ENCODE measurements at places on chromosomes 2 and 18.

DNA sequence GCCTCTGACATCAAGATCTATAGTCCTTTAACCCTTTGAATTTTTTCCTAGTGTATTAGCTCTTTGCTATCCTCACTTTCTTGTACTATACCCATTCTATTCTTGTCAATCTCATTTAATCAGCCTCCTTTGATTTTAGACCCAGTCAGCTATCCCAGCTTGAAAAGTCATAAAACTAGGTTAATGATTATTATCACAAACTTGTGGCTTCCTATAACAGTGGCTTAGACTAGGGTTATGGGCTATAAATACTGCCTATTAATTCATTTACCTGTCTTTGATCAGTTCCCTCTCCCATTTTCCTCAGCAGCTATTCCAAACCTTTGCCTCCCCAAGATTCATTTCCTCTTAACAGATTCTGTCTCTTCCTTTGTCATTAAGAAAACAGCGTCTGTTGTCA is 174.8 kb downstream of the UBR3 start:
- DNase-seq: no peak

- DNase-seq: peak; percentile 45
Observed at GRCh38 chr2:101912545-101912944, 79.2 kb upstream of the IL1R2 start.

- DNase-seq: no peak
Observed at GRCh38 chr2:148614322-148615049, 30.1 kb upstream of the EPC2 start.

- no peak for DNase-seq
Observed at GRCh38 chr18:7830468-7830867, 263.4 kb downstream of the PTPRM start.

DNA sequence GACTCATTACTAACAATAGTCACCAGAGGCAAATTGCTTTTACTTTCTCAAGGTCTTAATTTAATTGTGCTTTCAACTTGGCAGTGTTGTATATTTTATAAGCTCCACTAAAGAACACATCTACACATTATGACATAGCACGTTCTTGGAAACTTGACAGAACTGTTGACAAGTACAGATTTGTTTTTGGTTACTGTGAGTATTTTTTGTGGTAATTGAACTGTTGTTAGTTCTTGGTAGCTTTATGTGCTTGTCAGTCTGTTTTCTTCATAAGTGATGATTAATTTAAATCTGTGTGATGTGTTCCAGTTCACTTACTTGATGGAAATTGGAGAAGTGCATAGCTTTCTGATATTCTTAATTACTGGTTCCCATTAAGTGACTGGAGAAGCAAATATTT is 63.9 kb downstream of the COMMD1 start:
- no peak for DNase-seq

DNA sequence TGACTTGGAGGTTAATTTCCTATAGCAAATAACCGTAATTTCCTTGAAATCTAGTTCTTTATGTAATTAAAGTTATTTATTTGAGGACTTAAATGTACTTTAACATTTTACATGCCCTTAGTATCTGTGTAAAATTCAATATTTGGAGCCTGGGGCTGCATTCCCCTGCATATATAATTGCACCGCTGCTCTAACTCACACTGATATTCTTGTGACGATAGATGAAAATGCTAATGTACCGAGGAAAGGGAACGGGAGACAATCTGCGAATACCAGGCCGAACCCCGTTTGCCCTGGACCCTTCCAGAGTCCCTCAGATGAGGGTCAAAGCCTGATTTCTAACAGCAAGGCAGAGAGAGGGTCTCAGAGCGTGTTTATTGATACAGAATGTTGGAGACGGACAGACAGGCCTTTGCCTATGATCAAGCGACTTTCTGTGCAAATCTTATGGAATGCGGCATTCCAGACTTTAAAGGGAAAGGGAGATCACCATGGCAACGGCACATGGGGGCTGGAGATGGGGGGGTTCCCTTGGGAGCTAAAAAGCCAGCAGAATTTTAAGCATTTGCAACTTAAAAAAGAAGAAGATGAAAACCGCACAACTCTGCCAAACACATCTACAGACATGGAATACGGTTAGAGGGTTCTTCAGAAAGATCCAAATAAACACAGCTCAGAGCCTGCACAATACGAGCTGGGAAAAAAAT is 57.6 kb upstream of the TWIST2 start:
- no peak for DNase-seq

GRCh38 chr2:241940329-241940728 is 70.8 kb downstream of the RTP5 start:
- no peak for DNase-seq

GRCh38 chr18:27073404-27073830 is 111.7 kb downstream of the CHST9 start:
- DNase-seq: no peak

- DNase-seq: no peak
Observed at GRCh38 chr2:22894761-22895160, 490.2 kb upstream of the KLHL29 start.

DNA sequence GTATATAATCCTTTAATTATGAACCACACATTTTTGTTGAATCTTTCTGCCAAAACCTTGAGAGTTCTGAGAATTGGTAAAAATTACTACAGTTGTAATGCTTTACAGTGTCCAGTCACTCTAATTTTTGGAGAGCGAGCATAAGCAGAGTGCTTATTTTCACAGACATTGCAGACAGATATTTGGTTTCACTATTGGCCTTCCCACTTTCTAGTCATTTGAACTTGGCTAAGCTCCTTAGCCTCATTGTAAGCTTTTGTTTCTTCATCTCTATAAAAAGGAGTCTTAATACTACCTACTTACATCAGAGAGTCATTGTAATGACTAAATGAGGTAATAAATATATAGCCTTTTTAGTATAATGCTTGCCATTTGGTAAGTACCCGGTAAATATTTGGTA is 80.4 kb downstream of the LCLAT1 start:
- no peak for DNase-seq

- no peak for DNase-seq
Observed at GRCh38 chr18:35582899-35583558, 1.5 kb downstream of the GALNT1 start.

DNA sequence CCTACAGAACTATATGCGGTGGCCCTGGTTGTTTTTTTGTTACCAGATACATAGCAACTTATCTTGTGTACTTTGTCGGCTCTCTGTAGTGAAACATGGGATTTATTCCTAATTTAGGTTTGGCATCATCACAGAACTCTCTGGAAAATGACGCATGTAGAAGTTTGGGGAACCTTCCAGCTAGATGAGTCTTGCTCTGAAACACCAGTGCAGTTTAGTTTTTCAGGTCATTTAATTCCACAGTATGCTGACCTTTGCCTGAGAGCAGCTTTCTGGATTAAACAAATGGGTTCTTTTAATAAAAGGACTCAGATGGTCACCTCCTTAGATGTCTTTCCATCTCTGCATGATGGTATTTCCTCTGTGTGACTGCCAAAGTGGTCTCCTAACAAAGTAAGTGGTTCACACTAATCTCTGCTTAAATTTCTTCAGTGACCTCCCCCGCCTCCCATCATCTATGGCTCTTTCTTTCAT is 39.9 kb downstream of the MYO3B start:
- no peak for DNase-seq

DNA sequence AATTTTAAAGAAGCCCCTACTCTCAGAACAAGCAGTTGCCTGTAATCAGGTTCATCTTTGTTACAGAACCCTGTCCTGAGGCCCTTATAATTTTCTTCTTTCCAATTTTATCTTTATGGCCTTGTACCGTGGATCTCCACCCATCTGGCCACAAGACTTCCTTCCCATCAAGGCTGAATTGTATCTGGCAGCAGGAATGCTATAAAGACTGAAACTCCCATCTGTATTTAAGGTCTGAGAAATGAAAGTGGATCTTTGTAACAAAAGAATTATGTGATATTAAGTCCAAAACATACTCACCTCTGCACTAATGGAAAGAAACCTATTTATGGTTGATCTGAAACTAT is 91.8 kb downstream of the METTL8 start:
- DNase-seq: no peak

DNA sequence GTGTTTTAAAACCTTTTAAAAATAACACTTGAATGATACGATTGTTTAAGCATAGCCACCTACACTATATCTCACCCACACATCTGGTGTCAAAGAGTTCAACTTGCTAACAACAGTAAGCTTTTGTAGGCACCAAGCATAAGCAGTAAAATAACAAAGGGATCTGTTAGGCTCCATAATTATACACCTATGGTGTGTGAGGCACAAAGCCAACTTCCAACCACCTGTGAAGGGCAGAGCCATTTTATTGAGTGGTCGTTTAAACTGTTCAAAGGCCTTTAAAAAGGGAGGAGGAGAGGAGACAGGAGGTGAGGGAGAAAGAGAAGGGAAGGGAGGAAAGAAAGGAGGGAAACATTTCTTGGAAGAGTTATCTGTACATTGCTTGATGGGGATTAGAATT is 27.9 kb downstream of the NEMP2 start:
- no peak for DNase-seq

DNA sequence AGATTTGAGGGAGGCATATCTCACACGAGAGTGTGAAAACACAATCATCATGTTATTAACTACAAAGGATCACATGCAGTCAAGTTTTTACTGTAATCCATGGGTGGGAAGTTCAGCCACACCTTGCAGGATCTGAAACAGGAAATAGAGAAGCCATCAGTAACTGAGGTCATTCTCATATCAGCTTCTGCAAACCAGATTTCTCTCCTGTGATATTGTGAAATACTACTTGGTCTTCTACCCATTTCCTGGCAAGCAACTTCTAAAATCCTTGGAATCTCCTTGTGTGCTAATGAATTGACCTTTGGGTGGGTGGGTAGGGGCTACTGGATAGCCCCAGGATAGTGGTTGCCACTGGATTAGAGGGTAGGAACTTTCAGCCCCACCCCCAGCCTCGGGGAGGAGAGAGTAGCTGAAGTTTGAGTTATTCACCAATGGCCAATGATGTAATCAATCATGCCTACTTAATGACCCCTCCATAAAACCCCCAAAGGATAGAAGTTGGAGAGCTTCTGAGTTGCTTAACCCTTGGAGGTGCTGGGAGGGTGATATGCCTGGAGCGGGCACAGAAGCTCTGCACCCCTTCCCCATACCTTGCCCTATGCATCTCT is 25.6 kb upstream of the TGIF1 start:
- no peak for DNase-seq

GRCh38 chr2:158357699-158358098 is 98.9 kb downstream of the CCDC148 start:
- DNase-seq: no peak

DNA sequence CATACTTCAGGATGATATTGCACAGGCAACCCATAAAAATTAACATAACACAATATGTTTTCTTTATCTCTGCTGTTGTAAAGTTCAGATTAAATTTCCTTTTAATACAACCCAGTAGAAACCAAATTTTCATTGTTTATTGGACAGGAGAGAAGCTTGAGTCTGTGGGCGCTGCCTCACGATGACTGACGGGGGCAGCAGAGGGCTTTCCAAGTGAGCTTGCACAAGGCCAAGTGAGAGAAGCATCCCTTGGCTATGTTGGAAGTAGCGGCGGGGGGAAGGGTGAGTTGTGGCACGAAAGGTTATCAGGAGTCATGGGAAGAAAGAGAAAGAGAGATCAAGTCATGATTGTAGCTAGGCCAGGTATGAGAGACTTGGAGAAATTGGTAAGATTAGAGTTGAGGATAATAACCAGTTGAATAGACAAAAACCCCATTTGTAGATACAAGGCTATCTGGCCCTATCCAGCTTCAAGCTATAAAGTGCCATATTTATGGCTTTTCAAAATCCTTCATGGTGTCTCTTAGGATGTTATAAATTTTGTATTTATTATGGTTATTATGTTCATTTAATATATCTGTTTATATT is 413.7 kb upstream of the FAM98A start:
- peak; percentile 18 for DNase-seq

DNA sequence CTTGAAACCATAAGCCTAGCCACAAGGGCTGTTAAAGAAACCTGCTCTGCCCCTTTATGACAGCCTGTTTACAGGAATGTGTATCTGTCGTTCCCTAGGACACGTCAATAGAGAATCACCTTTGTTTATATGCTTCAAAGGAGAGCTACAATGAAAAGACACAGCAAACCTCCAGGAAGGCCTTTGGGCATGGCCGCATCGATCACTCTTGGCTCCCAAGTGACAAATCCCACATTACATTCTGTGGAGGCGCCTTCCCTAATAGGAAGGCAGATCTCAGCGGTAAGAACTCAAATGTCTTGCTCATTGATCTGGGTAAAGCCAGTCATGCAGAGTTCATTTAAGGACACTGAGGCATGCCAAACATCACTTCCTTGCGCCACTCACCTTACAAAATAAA is 26.5 kb downstream of the KIAA2012 start:
- no peak for DNase-seq

DNA sequence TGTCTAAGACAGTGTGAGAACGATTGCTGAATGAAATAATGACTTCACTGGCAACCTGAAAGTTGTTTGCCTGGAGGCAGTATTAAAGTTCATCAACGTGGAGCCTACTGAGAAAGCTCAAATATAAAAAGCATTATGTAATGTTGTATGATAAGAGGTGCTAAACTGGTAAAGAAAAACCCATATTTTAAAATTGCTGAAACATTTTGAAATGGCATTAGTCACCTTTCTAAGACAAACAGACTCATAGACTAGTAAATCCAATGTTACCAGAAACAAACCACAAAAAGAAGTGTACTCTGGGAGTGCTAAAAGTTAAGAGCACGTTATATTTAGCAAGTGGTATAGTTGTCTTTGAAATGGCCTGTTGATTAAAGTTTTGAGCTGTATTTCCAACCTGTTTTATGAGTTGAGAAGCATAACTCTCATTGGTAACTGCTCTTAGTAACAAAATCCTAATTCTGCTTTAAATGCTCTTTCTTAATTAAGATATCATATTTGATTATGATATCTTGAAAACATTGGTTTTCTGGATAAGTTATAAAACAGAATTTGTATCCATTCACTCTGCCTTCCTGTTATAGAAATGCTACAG is 62.7 kb downstream of the CYP1B1 start:
- DNase-seq: no peak

GRCh38 chr2:189492451-189492850 is 51.2 kb downstream of the WDR75 start:
- no peak for DNase-seq

DNA sequence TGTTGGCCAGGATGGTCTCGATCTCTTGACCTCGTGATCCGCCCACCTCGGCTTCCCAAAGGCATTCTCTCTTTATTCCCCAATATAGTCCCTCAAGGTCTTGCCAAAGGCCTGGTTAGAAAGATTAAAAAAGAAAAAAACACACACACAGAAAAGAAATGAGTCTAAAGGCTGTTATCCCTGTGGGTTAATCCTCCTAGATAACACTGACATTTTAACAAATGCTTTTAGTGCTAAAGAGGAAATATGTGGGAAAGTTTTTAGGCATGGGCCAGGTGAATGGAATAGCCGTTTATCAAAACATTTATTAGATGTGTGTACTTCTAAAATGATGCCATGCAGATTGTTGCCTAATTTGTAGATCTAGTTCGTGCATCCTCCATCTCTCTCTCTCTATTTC is 261.6 kb upstream of the FN1 start:
- DNase-seq: no peak

DNA sequence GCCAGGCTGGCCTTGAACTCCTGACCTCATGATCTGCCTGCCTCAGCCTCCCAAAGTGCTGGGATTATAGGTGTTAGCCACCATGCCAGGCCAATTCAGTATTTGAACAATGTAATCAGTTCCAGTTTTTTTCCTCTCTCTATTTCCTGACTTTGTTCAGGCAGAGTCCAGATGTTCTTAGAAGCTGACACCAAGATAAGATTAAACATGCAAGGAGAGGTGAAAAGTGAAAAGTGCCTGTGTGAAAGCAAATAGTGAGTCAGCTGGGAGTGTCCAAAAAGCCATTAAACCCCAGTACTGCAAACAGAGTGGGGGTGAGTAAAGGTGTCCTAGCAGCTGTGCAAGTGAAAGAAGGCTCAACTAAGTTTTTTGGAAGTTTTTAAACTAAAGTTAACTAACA is 231.5 kb downstream of the PTH2R start:
- no peak for DNase-seq

- no peak for DNase-seq
Observed at GRCh38 chr2:5474716-5475115, 217.5 kb upstream of the SOX11 start.
